Calu3 (cell line): ENCODE measurements at places on chromosomes 1 and 21. TPM values are rescaled to one million over a fixed set of nuclear protein-coding genes. Genes with fewer than 3 reads are reported as not detected.
A peak's percentile ranks its signal among the peaks of the same experiment; 100 is the strongest.

DNA sequence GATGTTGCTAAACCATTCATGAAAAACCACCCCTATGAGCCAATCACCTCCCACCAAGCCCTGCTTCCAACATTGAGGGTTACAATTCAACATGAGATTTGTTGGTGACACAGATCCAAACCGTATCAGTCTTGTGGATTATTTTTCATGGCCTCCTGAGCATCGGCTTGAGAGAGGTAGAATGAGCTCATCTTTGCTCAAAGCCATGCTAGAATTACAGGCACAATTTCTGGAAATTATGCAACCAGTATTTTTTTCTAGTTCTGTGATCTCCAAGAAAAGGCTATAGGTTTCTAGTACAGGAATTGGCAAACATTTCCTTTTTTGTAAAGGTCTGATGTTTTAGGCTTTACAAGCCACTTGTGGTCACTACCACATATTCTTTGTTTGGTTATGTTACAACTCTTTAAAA, 219.4 kb downstream of the DUSP10 start:
- DNase-seq, result no peak

DNA sequence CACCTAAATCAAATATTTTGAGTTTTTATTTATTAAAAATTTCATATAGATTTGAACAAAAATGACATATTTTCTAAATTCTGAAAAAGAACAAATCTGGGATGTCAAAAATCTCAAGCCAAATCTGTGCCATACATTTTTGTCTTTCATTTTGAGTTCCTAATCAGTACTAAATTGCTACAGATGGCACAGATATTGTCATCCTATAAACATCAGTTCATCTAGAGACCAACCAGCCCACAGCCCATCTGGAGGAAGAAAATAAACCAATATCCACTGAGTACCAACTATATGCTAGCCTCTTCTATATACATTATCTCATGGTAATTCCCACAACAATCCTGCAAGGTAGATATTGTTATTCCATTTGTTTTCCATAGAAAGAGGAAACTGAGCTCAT, 156.8 kb upstream of the ATP1B1 start:
- DNase-seq, result no peak

- DNase-seq, result peak; percentile 76
Observed at GRCh38 chr1:15027515-15027986, 126.0 kb upstream of the TMEM51 start.

DNA sequence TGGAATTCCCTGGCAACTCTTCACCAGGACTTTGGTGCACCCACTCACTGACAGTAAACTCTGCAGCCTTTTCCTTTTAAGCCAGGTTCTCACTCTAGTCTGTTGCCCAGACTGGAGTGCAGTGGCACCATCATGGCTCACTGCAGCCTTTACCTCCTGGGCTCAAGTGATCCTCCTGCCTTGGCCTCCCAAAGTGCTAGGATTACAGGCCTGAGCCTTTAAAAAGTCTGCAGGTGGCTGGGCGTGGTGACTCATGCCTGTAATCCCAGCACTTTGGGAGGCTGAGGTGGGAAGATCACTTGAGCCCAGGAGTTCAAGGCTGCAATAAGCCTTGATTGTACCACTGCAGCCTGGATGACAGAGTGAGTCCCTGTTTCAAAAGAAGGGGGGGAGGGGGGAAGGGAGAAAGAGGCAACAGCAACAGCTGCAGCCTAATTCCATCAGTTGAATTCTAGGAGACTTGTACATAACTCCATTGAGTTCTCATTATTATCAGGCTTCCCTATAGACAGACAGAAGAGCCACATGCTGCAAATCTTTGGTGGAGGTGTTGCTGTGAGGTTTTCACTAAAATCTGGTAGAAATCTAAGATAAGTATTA, 8.1 kb upstream of the HNRNPR start:
- no peak for DNase-seq

DNA sequence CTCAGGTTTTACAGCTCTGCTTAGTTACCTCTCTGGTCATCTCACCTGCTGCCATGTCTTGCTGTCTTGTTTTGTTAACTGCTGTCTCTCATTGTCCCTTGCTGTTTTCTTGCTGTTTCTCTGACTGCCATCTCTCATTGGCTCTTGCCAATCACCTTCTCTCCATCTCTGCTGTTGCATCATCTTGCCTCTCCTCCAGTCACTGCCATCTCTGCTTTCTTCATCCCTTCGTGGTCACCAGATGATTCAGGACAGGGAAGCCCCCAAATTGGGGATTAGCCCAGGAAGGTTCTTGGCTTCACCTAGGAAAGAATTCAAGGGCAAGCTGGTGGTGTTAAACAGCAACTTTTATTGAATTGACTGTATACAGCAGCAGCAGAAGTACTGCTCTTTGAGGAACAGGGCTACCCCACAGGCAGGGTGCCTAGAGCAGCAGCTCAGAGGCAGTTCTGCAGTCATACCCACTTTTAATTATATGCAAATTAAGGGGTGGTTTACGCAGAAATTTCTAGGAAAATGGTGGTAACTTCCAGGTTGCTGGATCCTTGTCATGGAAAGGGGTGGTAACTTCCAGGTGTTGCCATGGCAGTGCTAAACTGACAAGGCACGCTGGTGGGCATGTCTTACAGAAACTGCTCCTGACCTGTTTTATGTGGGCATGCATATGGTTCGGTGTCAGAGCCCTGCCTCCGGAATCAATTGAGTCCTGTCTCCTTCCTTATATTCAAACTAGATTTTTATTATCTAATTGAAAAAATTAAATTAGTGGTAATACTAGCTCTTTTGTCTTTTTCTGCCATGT, 33.4 kb downstream of the SUCO start:
- DNase-seq, result no peak

GRCh38 chr1:158176399-158176798, 4.3 kb upstream of the CD1D start:
- DNase-seq, result no peak

- no peak for DNase-seq
Observed at GRCh38 chr1:152002960-152003359, 9.3 kb upstream of the S100A10 start.

DNA sequence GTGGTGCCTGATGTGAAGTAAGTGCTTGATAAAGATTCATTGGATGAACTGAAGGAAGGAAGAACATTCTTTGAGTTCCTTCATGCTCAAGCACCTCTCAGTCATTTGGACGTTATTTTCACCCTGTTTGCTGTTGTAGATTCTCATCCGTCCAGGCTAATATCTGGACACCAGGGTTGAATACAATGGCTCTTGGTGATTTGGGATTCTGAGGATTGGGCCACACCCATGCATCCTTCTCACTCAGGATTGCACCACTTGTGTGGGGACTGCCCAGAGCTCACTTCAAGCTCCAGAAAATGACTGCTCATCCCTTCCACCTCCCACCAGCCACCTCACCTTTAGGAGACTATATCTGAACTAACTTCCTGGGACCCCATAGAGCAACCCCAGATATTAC, 117.1 kb upstream of the IPO9 start:
- DNase-seq, result no peak

Gene RGS8
- total RNA-seq, result not detected in 2 replicates

Gene NECTIN4
- total RNA-seq, result 24.9 and 42.4 TPM in 2 replicates
